ENCODE measurements at places on chromosomes 7 and 10.

- no peak for DNase-seq
Observed at GRCh38 chr7:69335331-69335730, 262.9 kb upstream of the AUTS2 start.

DNA sequence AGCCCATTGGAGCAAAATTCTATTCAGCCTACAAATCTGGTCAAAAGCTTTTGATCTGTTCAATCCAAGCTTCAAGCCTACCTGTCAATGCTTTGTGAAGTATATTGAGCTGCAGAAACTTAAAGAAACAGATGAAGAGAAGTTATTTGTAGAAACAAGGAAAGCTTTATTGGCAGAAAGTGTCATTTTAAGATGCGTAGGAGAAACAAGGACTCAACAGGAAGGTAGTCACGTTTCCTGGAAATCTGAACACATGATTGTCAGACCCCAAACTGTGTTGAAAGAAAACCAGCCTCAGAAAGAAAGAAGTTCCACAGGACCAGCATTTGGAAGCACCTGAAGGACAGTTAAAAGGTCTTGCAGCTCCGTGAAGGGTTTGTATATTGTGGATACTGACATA is 34.8 kb upstream of the PURB start:
- DNase-seq, result no peak

DNA sequence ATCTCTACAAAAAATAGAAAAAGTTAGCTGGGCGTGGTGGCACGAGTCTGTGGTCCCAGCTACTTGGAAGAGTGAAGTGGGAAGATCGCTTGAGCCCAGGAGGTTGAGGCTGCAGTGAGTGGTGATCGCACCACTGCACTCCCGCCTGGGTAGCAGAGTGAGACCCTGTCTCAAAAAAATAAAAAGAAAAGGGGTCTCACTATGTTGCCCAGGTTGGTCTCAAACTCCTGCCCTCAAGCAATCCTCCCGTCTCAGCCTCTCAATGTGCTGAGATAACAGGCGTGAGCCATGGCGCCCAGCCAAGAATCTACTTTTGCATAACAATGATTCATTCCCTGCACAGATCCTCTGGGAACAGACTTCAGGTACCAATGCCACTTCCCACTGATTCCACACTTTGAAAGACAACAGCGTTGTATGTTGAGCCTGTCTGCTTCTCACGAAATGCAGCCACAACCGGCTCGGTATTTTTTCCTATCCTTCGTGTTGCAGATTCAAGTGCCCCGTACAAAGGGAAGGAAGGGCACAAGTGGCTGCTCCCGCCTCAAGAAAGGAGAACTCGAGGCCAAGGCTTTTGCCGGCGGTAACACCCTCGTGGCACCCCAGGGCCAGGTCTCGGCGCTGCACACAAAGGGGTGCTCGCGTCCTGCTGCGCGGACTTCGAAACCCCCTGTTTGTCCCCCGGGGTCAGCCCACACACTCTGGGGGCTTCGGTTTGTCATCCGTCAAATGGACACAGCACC is 745 bp downstream of the DAGLB start:
- DNase-seq, result peak; percentile 53

DNA sequence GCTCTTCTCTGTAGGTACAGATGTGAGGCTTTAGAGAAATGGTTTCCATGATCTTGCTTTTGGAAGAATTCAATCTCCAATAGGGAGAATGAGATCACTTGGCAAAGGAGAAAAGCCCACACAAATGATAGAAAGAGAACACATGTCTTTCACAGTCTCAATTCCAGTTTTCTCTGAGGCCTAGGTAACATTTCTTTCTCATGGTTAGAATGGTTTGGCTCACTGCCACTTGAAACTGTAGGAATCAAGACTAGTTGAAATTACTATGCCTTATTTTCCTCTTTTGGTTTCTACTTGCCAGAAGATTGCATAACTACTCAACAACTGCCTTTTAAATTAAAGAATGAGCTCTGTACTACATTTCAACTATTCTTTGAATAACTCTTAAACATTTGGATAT is 276.5 kb upstream of the TEX47 start:
- DNase-seq, result no peak

DNA sequence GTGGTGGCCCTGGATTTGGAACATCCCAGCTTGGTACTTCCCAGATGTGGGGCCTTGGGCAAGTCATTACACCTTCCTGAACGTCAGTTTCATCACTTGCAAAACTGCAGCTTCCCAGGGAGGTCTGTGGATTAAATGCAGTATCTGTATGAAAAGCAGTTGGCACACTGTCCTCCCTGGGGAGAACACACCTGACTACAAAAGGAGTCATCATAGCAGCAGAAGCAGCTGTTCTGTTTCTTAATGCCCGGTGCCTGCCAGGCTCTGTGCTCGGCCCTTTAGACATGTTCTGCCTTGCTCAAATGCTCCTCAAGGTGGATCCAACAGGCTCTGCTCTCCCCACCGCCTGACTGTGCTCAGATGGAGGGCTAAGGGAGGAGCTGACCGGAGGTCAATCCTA is 31.0 kb downstream of the CDCA7L start:
- no peak for DNase-seq

GRCh38 chr10:42875798-42876341 is 93.3 kb downstream of the BMS1 start:
- no peak for DNase-seq
